ENCODE measurements at places on chromosomes 7 and 10. TPM values are rescaled to one million over a fixed set of nuclear protein-coding genes. Genes with fewer than 3 reads are reported as not detected.

ANXA8 gene
- total RNA-seq: 0.22 TPM

VWC2 gene
- 0.02 TPM for total RNA-seq

FAM25C gene
- total RNA-seq: not detected

BMPER gene
- 0.20 TPM for total RNA-seq

YWHAG gene
- total RNA-seq: 241 TPM

GRCh38 chr10:66366163-66366562, 559.7 kb upstream of the LRRTM3 start:
- no peak for DNase-seq
- no peaks in the 10 kb centered on the region for H3K4me1 ChIP-seq
- H3K36me3 ChIP-seq: no peaks in the 10 kb centered on the region
- H3K27me3 ChIP-seq: no peaks in the 10 kb centered on the region
- H3K27ac ChIP-seq: no peak overlapping the region

DNA sequence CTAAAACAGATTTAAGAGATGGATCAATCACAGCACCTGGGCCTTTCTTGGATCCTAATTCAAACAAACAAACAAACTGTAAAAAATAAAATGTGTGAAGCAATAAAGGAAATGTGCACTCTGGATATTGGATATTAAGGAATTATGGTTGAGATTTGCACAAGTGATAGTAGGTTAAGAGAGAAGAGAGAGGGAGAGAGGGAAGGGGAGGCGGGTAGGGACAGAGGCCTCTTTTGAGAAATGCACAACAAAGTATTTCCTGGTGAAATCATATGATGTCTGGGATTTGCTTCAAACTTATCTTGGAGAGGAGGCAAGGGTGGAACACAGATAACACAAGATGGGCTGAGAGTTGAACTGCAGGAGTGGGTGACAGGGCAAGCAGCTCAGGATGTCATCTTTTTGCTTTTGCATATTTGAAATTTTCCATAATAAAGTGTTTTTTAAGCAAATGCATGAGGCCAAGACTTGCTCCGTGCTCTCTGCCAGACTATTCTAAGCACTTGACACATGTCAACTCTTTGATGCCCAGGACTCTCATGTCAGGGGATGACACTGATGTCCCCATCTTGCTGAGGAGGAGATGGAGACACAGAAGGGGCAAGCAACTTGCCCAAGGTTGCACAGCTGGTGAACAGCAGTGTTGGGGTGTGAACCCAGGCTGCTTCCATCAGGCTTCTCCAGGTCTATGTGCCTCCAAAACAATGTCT, 9.1 kb upstream of the AEBP1 start:
- H3K27me3 ChIP-seq: no peaks in the 10 kb centered on the region
- no peaks in the 10 kb centered on the region for H3K36me3 ChIP-seq
- H3K4me1 ChIP-seq: no peaks in the 10 kb centered on the region
- no peak overlapping the region for H3K27ac ChIP-seq
- no peak overlapping the region for H3K4me3 ChIP-seq

DNA sequence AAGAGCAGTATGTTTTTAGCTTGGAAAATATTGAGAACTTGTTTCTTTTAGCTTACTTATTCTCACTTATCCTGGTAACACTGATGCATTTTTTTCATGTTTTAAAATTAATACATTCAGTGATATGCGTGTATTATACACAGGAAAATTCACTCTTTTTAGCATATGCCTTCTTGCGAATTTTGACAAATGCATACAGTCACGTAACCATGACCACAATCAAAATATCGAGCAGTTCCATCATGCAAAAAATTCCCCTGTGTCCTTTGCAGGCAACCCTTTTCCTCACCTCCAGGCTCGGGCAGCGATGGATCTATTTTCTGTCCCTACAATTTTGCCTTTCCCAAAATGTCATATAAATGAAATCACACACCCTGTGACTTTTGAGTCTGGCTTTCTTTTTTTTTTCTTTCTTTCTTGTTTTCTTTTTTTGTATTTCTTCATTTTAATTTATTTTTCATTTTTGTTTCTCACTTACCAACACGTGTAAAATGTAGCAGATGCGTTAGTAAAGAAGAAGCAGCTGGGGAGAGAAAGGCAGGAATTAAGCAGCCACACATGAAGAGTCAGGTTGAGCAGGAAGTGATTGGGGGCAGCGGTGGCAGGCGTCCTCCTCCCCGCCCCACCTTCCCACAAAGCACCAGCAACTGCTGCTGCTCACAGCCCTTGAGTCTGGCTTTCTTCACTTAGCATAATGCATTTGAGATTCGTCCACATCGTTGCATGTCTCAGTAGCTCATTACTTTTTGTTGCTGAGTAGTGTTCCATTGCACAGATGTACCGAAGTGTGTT, 29.9 kb downstream of the ADRB1 start:
- no peaks in the 10 kb centered on the region for H3K27me3 ChIP-seq
- H3K4me1 ChIP-seq: no peaks in the 10 kb centered on the region
- H3K36me3 ChIP-seq: no peaks in the 10 kb centered on the region

GRCh38 chr7:41323806-41324205, 379.1 kb downstream of the INHBA start:
- H3K4me1 ChIP-seq: no peaks in the 10 kb centered on the region
- H3K4me3 ChIP-seq: no peak overlapping the region
- H3K27me3 ChIP-seq: no peaks in the 10 kb centered on the region
- no peak overlapping the region for H3K27ac ChIP-seq

GRCh38 chr7:134804351-134804750, 24.9 kb downstream of the CALD1 start:
- H3K4me1 ChIP-seq: no peaks in the 10 kb centered on the region
- peak overlapping the region; percentile 33 for H3K27ac ChIP-seq
- H3K36me3 ChIP-seq: peaks cover 14% of the 10 kb centered on the region
- no peaks in the 10 kb centered on the region for H3K27me3 ChIP-seq
- H3K4me3 ChIP-seq: no peak overlapping the region

- H3K27me3 ChIP-seq: no peaks in the 10 kb centered on the region
- DNase-seq: no peak
- no peaks in the 10 kb centered on the region for H3K36me3 ChIP-seq
- no peak overlapping the region for H3K27ac ChIP-seq
Observed at GRCh38 chr10:58189269-58189668, 78.4 kb downstream of the IPMK start.

- no peaks in the 10 kb centered on the region for H3K36me3 ChIP-seq
- H3K4me1 ChIP-seq: no peaks in the 10 kb centered on the region
- H3K4me3 ChIP-seq: no peak overlapping the region
- peak; percentile 39 for DNase-seq
- H3K27me3 ChIP-seq: no peaks in the 10 kb centered on the region
- no peak overlapping the region for H3K27ac ChIP-seq
Observed at GRCh38 chr10:34933676-34934075, 118.6 kb upstream of the PARD3 start.

- no peak overlapping the region for H3K27ac ChIP-seq
- no peaks in the 10 kb centered on the region for H3K36me3 ChIP-seq
- no peaks in the 10 kb centered on the region for H3K4me1 ChIP-seq
- no peaks in the 10 kb centered on the region for H3K27me3 ChIP-seq
- DNase-seq: no peak
Observed at GRCh38 chr7:157129200-157129599, 9.5 kb upstream of the UBE3C start.

DNA sequence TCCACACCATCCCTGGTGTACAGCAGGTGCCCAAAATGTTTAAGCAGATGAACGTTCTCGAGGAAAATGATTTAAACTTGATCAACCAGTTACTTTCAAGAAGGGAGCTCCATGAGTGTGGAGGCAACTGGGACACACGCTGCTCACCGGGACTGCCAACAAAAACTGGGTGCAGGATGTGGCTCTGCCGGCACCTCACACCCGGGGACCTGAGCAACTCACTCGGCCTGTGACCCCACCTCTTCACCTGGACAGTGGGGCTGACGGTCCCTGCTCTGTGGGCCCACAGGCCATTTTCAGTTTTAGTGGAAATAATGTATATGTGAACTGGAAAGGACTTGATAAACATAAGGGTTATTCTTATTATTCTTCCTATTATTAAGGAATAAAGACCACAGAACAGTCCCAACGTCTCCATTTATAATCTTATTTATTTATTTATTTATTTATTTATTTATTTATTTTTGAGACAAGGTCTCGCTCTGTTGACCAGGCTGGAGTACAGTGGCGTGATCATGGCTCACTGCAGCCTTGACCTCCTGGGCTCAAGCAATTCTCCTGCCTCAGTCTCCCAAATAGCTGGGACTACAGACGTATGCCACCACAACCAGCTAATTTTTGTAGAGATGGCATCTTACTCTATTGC, 60.6 kb downstream of the RGS10 start:
- H3K4me3 ChIP-seq: no peak overlapping the region
- H3K27me3 ChIP-seq: peaks cover 41% of the 10 kb centered on the region
- DNase-seq: no peak
- H3K4me1 ChIP-seq: no peaks in the 10 kb centered on the region

DNA sequence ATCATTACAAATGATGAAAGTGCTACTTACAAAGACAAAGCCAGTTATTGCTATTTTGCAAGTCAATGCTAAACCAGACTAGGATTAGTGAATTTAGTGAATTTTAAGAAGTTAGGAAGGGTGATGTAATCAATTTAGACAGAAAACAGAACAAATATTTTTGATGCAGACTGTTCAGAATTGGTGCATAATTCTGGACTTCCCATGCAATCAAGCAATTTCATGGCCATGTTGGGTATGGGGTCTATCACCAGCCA, 85.4 kb downstream of the CH25H start:
- no peaks in the 10 kb centered on the region for H3K4me1 ChIP-seq
- no peak overlapping the region for H3K4me3 ChIP-seq
- H3K27me3 ChIP-seq: no peaks in the 10 kb centered on the region

- peak overlapping the region; percentile 69 for H3K4me3 ChIP-seq
- H3K27ac ChIP-seq: no peak overlapping the region
- DNase-seq: no peak
- no peaks in the 10 kb centered on the region for H3K36me3 ChIP-seq
Observed at GRCh38 chr7:25852939-25853271, 299.1 kb upstream of the NFE2L3 start.

- no peak for DNase-seq
- no peaks in the 10 kb centered on the region for H3K4me1 ChIP-seq
- H3K27me3 ChIP-seq: no peaks in the 10 kb centered on the region
- H3K27ac ChIP-seq: no peak overlapping the region
- H3K36me3 ChIP-seq: no peaks in the 10 kb centered on the region
- no peak overlapping the region for H3K4me3 ChIP-seq
Observed at GRCh38 chr10:31274310-31274709, 44.7 kb upstream of the ZEB1 start.

DNA sequence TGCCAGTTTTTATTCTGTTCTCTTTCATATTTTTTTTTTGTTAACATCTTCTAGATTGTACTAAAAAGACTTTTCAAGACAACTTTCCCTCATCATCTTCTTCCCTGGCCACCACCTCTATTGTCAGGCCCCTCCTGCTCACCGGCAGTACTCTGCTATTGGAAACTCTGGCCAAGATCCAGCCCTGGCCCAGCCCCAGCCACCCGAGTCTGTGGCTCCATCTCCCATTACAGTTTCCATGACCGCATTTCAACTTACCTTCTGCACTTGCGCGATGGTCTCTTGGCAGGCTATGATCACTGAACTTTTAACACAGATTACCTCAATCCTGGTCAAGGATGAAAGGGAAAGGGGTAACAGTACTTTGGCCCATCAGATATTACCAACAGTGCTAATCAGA, 137.7 kb upstream of the POM121L12 start:
- no peaks in the 10 kb centered on the region for H3K36me3 ChIP-seq
- no peaks in the 10 kb centered on the region for H3K4me1 ChIP-seq
- no peak overlapping the region for H3K27ac ChIP-seq
- H3K27me3 ChIP-seq: no peaks in the 10 kb centered on the region
- no peak overlapping the region for H3K4me3 ChIP-seq

GRCh38 chr7:44748948-44749731, 493 bp downstream of the ZMIZ2 start:
- no peak for DNase-seq
- peaks cover 4% of the 10 kb centered on the region for H3K4me1 ChIP-seq
- H3K27ac ChIP-seq: no peak overlapping the region
- no peaks in the 10 kb centered on the region for H3K27me3 ChIP-seq

DNA sequence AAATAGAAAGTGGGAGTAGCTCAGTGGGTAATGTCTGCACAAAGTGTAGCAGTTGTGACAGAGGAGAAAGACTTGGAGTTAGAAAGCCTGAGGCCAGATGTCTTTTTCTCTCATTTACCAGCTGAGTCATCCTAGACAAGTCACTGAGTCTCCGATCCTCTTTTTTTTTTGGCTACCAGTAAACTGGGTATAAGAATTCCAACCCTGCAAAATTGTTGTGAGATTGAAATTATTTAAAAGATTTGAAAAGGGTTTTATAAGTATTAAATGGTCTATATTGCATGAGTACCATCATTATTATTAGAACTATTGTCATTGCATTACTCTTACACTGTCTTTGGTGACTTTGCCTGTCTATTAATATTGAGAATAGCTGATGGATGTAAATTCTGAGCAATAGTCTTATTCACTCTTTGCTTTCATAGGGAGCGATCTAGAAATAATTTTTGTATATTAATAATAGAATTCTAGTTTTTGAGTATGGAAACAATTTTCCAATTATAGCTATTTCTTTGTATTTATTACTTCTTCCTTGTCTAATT, 74.0 kb downstream of the ARID5B start:
- H3K4me1 ChIP-seq: no peaks in the 10 kb centered on the region
- H3K27me3 ChIP-seq: no peaks in the 10 kb centered on the region
- no peak overlapping the region for H3K4me3 ChIP-seq
- no peak for DNase-seq
- H3K27ac ChIP-seq: no peak overlapping the region

DNA sequence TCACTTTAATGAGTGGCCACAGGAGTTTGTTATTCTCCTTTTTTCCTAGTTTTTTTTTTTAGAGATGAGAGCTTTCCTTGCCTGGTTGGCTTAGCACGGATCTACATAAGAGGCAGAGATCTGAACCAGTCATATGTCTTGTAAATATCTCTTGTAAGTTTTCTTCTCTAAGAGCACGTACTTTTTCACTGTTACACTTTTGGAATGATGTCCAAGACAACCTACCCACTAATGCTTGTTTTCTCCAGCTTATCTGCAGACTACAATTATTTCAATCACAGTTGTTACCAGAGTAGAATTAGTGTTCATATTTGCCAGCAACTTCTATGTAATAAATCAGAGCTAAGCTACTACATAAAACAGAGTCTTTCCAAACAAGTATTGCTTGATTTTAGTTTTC, 444.6 kb downstream of the KCNMA1 start:
- no peaks in the 10 kb centered on the region for H3K27me3 ChIP-seq
- no peak for DNase-seq
- no peaks in the 10 kb centered on the region for H3K4me1 ChIP-seq

- H3K27ac ChIP-seq: no peak overlapping the region
- H3K36me3 ChIP-seq: no peaks in the 10 kb centered on the region
- H3K27me3 ChIP-seq: no peaks in the 10 kb centered on the region
- no peak for DNase-seq
- H3K4me3 ChIP-seq: no peak overlapping the region
Observed at GRCh38 chr7:38321050-38321449, 47.6 kb upstream of the TARP start.

DNA sequence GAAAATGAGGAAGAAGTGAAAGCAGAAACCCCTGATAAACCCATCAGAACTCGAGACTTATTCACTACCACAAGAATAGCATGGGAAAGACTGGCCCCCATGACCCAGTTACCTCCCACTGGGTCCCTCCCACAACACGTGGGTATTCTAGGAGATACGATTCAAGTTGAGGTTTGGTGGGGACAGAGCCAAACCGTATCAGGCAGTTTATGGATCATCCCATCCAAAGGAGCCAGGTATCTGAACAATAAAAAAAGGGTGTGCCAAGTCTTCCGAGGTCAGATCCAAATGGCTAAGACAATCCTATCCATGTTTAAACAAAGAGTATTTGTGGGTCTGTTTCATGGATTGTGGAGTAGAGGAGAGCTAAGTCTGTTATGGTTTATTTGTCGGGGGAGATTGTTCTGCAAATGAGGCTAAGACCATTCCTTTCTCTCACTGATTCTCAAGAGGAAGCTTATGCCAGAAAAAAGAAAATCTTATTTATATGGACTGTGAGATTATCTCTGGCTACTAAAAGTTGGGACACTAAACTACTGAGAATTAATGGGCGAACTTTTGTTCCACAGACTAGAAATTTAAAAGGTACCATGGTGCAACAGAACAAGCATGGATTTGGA, 203.7 kb downstream of the IPMK start:
- H3K36me3 ChIP-seq: peaks cover 4% of the 10 kb centered on the region
- H3K4me1 ChIP-seq: peaks cover 9% of the 10 kb centered on the region
- no peak overlapping the region for H3K4me3 ChIP-seq
- H3K27me3 ChIP-seq: no peaks in the 10 kb centered on the region

Data from H9 (cell line).